ENCODE measurements at places on chromosomes 1 and 21.

GRCh38 chr1:94126651-94127050 lies 5.7 kb upstream of the ABCA4 start:
- no peak for DNase-seq

- no peak for DNase-seq
Measured at GRCh38 chr1:215651867-215652266, 84.8 kb downstream of the KCTD3 start.

DNA sequence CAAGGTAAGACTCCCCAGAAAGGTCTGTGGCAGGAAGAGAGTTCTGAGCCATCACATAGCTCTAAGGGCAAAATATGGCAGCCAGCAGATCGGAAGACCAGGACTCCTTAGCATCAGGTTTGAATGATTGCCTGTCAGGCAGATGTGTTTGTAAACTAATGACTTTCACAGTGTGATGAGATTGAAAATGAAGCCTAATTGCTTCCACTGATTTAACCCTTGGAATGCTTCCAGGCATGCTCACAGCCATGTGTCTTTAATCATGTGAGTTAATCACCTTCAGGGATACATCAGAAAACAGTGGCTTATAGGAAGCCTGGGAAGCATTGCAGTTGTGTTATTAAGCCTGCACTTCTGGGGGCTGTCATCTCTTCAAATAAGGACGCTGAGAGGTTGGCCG lies 82.8 kb downstream of the LRRC53 start:
- no peak for DNase-seq

GRCh38 chr1:209202830-209203532 lies 380.5 kb upstream of the CAMK1G start:
- peak; percentile 56 for DNase-seq

- peak; percentile 63 for DNase-seq
Measured at GRCh38 chr1:156498432-156499193, 2.0 kb downstream of the MEF2D start.

DNA sequence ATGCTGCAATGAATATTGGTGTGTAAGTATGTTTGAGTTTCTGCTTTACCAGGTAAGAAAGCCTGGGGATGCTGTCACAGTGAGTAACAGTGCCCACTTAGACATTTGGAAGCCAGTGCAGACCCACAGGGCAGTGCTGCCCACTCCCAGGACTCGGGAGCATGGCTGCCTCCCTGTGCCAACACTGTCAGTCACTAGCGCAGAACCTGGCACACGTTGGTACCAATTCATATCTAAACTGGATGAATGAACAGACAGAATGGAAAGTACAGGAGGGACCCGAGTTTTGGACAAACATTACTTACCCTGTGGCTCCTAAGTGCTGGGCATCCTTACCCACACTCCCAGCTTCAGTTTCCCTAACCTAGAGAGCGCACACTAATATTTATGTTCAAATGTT lies 1.6 kb upstream of the EVA1C start:
- no peak for DNase-seq

DNA sequence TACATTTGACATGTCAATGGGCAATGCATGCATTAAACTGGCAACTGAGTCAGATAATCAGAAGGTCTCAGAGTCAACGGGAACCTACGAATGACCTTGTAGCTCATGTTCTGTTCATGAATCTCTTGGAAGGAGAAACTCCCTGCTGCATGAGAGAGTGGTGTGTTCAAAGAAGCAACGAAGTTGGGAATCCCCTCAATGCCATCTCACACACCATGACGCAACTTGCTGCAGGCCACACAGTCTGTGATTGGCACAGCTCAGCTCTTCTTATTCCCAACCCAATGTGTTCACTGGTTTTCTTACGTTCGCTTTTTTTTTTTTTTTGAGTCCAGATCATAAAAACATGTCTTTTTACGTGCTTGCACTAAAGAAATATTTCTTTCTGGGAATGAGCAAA lies 53.5 kb upstream of the PRDM2 start:
- no peak for DNase-seq

DNA sequence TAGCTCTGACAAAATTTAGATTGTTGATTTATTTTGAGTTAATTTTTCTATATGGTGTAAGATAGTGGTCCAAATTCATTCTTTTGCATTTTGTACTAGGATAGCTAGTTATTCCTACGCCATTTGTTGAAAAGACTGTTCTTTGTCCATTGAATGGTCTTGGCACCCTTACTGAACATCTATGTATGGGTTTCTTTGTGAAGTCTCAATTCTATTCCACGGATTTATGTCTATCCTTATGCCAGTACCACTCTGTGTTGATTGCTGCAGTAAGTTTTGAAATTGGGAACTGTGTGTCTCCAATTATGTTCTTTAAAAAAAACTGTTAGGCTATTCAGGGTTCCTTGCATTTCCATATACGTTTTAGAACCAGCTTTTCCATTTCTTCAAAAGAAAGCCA lies 145.7 kb downstream of the ZNF644 start:
- DNase-seq = no peak

DNA sequence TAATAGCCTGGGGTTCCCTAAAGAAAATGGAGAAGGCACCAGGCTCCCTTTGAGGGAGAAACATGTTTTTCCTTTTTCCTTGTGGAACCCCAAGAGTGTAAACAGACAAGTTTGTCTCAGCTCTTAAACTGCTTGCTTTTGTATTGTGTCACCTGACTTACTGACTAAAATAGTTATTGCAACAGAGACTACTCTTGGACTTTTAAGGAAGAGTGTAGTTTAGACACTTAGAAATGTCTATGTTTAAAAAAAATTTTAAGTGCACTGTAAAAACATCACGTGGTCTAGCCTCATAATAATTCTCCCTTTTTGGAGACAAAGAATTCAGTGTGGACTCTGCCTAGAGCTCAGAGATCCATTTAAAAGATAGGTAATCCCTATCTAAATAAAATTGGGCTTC lies 141.1 kb downstream of the TRIM33 start:
- DNase-seq = no peak

DNA sequence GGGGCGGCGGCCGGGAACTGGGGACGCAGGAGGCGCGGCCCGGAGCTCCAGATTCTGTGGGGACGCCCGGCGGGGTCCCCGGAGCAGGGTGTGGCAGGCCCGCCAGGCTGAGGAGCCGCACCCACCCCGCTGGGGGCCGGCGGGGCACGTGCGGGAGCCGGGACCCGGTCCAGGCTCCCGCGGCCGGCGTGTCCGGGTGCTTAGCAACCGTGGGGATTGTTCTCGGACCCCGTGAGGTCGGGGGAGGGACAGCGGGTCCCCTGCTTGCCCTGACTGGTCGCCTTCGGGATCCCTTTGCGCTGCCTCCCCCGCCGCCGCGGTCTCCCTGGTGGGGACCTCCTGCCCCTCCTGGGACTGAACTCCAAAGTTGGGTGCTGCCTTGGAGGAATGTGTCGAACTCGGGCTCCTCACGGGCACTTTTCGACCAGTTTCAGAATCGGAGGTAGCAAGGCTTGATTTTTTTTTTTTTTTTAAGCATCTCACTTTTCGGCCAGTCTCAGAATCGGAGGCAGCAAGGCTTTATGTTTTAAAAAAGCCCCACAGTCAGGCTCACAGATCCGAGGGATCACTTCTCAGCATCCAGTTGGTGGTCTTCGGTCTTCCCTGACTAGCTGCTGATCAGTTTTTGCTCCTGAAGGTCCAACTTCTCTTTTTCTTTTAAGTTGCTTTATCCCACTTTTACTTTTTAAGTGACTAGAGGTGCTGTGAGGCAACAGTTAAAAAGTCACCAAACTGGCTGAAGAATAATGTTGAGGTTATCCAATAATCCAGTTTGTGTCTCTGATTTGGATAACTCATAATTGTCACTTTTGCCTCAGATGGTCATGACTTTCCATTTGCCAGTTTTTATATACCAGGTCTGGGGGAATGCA lies 648 bp downstream of the FAM76A start:
- peak; percentile 69 for DNase-seq

GRCh38 chr1:176847052-176847451 lies 317.5 kb downstream of the ASTN1 start:
- no peak for DNase-seq

DNA sequence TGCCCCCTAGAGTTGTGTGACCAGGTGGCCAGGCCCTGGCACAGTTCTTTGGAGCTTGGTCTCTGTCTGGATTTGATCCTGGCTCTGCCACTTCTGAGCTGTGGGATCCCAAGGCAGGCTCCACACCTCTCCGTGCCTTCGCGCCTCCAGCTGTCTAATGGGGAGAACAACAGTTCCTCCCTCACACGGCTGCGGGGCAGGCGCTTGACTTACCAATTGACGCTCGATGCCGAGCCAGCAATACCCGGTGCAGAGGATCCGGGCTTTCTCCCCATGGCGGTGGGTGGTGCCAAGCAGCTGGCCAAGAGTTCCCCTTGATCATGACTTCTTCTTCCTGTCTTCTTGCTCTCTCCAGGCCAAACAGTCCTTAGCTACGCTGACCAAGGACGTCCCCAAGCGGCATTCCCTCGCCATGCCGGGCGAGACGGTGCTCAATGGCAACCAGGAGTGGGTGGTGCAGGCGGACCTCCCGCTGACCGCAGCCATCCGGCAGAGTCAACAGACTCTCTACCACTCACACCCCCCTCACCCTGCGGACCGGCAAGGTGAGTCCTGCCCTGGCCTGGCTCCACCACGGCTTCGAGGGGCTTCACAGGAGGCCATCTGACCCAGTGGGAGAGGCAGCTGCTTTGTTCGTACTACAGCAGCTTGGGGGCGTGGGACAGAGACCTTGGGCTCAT lies 97.7 kb upstream of the TMEM51 start:
- DNase-seq = no peak

GRCh38 chr1:226980122-226980560 lies 40.0 kb downstream of the COQ8A start:
- DNase-seq = no peak

DNA sequence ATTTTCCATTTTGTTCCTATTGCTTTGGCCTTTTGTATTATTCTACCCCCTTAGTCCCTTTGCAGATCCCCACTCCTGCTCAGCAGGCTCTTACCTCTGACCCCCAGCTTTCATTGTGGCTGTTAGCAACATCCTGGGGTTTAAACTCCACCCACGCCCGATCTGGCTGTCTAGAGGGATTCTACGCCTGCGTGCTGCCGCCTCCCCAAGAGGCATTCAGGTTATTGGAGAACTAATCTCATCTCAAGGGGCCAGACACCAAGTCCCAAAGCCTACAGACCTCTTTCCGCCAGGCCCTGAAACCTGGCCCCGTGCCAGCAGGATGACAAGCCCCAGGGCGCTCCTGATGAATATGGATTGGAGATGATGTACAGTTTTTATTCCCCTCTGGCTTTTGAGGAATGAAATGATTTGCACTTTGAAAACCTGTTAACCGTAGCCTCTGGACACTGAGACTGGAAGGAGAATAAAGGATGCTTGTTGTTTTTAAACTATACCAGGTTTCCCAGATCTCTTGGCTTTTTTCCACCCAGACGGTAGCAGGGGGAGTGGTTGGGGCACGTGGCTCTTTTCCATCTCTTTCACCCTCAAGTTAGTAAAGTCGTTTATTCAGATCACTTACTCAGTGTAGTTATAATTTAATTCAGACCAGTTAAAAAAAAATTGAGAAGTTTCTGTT lies 14.5 kb upstream of the IKBKE start:
- no peak for DNase-seq

- no peak for DNase-seq
Measured at GRCh38 chr1:245489838-245490237, 335.1 kb downstream of the KIF26B start.

GRCh38 chr1:162994921-162995320 lies 74.2 kb upstream of the RGS4 start:
- no peak for DNase-seq

- no peak for DNase-seq
Measured at GRCh38 chr1:100882698-100883097, 11.9 kb downstream of the EXTL2 start.

- no peak for DNase-seq
Measured at GRCh38 chr1:107949467-107950253, 15.3 kb downstream of the VAV3 start.

- no peak for DNase-seq
Measured at GRCh38 chr1:84253036-84253435, 48.5 kb upstream of the SAMD13 start.

DNA sequence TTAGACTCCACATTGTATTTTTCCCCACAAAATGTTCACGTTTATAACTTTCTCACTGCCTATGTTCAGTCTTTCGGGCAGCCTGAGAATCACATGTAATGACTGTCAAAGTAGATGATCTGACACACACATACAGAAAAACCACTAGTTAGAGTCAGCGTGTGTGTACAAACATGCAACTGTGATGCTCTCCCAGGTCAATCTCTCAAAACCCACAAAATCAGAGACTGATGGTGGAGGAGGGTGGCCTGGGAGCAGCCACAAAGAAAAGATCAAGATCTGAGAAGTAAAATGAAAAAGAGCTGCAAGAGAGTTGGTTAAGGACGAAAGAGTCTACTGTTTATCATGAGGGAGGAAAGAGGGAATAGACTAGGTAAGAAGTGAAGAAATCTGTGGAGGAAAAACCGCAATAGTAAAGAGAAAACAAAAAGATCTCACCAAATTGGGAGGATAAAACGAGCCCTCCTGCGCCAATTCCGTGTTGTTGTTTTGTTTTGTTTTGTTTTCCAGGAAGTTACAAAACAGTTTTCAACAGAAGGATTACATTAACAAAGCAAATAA lies 2.3 kb downstream of the EGLN1 start:
- DNase-seq = peak; percentile 32

DNA sequence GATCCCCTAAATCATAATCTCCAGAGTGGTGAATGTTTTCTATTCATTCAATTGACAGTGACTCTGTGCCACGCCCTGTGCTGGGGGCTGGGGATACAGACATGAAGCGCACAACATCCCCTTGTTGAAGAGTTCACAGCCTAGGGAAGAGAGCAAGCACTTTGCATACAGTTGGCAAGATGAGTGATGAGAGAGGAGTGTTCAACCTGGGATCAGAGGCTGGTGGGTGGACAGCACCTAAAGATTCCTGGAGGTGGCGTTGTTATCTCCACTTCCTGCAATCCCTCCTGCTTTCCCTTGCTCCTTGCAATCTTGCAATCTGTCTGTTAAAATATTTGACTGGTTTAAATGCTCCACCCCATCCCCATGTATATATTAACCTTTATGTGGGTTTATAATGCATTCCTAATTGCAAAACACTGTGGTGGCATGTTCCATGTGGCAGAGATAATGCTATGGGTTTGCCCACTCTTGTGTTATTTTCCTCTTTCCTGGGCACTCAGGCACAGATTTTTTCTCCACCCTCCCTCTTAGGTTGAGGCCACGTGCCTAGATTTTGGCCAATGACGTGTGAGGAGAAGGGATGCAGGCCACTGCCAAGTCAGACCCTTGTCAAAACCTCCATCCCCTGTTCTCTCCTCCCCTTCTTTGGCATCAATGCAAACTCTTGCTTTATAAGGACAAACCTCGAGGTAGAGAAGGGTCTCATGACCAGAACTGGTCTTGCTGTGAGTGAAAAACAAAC lies 36.2 kb upstream of the GADD45A start:
- no peak for DNase-seq
